ENCODE measurements at places on chromosomes 7 and 10.

- DNase-seq: no peak
Observed at GRCh38 chr7:70545214-70545613, 586.7 kb upstream of the GALNT17 start.

- DNase-seq: no peak
Observed at GRCh38 chr10:55519264-55519663, 718.2 kb upstream of the PCDH15 start.

DNA sequence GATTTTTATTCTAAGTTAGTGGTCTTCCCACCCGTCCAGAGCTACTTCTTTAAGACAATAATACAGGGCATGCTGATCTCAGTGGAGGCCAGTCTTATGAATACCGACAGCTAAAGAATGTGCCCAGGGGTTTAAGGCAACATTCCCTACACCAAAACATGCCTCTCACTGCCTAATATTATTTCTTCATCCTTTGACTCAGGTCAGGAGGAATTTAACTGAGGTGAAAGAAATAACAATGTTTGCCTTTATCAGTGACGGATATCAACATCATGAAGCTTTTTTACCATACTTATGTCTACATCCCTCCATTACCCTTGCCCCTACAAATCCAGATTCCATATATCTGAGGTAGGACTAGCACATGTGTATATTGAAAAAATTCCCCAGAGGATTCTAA is 33.3 kb upstream of the TES start:
- peak; percentile 74 for DNase-seq

- DNase-seq: no peak
Observed at GRCh38 chr10:92552310-92552709, 21.6 kb downstream of the IDE start.

- no peak for DNase-seq
Observed at GRCh38 chr10:130932326-130933007, 379.1 kb downstream of the TCERG1L start.

DNA sequence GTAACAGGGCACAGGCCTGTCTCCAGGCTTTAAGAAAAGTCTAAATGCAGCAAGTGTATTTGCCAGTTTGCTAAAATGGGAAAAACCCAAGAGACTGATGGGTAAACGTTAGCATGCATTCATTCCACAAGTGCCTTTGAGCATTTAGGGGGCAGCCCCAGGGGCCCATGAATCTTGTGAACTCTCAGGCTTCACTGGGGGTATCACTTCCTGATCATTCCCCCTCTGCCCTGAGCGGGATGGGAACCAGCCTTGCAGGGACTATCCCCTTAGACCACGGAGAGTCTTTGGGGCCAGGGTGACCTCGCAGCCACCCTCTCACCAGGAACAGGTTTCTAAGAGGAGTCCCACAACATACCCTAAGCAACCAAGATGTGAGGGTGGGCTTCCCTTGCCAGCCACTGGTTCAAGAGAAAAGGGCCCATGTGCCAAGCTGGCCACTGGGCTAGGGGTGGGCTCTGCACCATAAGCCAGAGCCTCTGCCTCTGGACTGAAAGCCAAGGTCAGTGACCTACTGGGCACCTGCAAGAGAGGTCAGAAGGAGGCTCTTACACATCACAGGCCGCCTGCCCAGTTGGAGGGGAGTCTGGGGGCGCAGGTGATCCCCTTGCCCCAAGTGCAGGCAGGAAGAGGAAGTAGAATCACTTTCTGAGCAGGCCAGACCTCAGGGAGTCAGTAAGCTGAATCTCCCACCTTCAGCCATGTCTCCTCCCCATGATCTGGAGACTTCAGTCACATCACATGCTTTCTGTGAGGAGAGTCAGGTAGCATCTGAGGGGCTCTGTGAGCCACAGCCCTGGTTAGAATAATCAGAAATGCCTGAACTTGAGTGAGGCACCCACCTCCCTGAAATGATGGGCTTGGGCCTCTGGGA is 75.0 kb downstream of the C10orf105 start:
- DNase-seq: no peak

GRCh38 chr7:88115816-88116215 is 104.0 kb downstream of the SRI start:
- DNase-seq: no peak

- DNase-seq: no peak
Observed at GRCh38 chr7:45987521-45988290, 66.6 kb upstream of the IGFBP3 start.

DNA sequence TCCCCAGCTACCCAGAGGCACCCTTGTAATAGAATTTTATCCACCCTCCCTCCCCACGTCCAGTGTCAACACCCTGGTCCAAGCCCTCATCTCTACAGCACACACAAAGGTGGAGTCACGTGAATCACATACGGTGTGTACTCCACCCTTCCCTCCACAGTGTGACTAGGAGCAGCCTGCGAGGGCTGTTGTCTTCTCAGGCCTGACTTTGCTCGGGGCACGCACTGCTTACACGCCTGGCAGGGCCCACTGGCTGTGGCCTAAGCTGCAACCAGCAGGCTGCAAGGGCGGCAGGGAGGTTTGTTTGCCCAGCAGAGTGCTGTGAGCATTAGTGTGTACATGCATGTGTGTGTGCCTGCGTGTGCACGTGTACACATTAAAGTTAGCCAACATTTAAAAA is 93.7 kb downstream of the COBL start:
- DNase-seq: no peak

GRCh38 chr7:128402356-128402755 is 7.4 kb downstream of the IMPDH1 start:
- no peak for DNase-seq

GRCh38 chr10:80132299-80133139 is at the start of gene PLAC9:
Gene PLAC9 (plus strand): TSS chr10:80132730. CDS start chr10:80132763, 33 bp downstream.
- no peak for DNase-seq

- no peak for DNase-seq
Observed at GRCh38 chr7:154837622-154838021, 165.3 kb downstream of the PAXIP1 start.

GRCh38 chr10:103681617-103682399 is 173.6 kb downstream of the SH3PXD2A start:
- no peak for DNase-seq

- DNase-seq: no peak
Observed at GRCh38 chr10:81348003-81348402, 527.0 kb upstream of the NRG3 start.

DNA sequence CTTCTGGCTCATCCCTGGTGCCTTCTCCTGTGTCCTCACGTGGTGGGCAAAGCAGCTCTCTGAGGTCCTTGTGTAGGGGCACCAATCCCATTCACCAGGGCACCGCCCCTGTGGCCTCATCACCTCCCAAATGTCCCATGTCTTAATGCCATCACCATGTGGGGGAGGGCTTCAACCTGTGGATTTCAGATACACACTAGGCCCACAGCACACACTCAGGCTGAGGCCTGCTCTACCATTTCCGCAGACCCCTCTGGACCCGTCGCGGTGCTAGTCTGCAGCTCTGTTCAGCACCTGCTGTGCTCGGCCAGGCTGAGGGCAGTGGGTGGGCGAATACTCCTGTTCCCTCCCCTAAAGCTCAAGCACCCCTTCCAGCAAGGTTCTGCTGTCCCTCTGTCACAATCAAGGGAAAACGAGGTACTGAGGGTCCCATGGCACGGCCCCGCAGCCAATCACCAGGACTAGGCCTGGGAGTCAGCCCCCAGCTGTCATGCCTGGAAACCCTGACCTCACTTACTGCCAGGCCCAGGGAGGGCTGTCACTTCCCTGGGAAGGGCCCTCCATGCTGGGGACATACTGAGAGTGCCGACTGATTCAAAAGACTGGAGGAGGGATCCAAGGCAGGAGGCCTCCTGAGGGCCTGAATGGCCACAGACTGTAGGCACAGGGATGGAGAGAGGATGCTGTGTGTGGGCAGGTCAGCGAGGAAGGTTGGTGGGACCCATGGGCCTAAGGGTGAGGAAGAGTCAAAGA is 123.8 kb upstream of the RET start:
- DNase-seq: no peak

GRCh38 chr10:104809288-104810090 is 168.4 kb downstream of the SORCS3 start:
- no peak for DNase-seq

DNA sequence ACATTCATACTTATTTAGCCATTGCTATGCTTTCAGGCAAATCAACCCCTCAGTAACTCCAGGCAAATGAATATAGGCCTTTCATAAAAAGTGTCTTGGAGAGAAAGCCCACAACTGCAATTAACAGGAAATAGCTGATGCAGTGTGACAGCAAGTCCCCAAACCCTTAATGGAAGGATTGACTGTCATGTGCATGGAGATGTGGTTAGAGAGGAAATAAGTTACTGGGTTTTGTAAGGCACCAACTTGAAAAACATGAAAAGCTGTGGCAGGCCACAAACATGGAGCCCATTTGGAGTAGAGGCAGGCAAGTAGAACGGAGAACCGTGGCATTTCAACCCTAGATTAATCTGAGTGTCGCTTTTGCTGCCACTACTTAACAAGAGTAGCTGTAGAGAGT is 549.4 kb upstream of the C7orf33 start:
- no peak for DNase-seq

DNA sequence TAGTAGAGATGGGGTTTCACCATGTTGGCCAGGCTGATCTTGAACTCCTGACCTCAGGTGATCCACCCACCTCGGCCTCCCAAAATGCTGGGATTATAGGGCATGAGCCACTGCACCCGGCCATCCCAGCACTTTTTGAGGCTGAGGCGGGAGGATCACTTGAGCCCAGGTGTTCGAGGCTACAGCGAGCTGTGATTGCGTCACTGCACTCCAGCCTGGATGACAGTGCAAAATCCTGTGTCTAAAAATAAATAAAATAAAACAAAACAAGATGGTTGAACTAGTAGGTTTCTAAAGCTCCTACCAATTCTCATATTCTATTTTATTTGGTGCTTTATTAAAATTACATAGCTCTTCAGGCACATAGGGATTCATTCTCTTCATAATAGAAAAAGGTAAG is 890.3 kb upstream of the AUTS2 start:
- no peak for DNase-seq

GRCh38 chr10:62796896-62797295 is 7.6 kb upstream of the ADO start:
- DNase-seq: no peak

- DNase-seq: peak; percentile 14
Observed at GRCh38 chr7:138089080-138089901, 13.0 kb downstream of the AKR1D1 start.

DNA sequence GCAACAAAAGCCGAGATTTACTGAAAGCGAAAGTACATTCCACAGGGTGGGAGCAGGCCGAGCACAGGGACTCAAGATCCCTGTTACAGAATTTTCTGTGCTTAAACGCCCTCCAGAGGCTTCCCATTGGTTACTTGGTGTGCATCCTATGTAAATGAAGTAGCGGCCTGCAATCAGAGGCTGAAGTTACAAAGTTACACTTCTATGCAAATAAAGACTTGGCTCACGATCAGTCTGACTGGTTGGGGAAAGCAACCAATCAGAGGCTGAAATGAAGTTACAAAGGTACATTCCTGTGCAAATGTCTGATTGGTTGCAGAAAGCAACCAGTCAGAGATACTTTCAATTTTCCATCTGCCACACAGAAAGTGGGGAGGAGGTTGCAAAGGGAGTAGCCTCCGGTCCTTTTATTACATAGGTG is 4.1 kb downstream of the ACBD7 start:
- peak; percentile 75 for DNase-seq
